ENCODE measurements at places on chromosomes 13 and 19.
A peak's percentile ranks its signal among the peaks of the same experiment; 100 is the strongest.

- no peak for DNase-seq
Measured at GRCh38 chr19:22610121-22610520, 24.0 kb upstream of the ZNF492 start.

DNA sequence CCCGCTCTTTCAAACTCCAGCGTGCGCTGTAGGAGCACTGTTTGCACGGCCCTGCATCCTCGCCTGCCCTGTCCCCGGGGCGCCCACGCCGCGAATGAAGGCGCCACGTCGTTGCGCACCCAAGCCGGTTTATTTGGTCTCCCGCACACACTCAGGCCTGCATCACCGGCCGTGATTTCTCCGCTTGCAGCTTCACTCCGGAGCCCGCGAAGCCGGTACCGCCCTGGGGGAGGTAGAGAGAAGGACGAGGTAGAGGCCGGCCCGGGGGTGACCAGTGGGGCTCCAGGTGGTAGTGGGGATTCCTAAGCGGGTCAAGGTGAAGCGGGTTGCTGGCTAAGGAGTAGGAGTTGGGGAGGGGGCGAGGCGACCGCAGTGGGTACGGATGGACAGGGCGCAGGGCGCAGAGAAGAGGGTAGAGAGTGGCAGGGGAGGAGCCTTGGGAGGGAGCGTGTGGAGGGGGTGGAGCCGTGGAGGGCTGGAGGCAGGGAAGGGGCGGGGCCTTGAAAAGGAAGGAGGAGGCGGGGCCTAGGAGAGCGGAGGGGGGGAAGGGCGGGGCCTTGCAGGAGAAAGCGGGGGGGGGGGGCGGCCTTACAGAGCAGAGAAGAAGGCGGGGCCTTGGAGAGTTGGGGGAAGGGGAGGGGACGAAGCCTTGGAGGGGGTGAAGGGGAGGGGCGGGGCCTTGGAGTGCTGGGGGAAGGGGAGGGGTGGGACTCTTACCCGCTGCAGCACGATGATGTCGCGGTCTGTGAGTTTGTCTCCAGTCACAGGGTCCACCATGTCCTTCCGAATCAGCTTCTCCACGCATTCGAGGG, 24.6 kb downstream of the NOSIP start:
- DNase-seq: no peak

- no peak for DNase-seq
Measured at GRCh38 chr13:27411341-27411740, 13.1 kb upstream of the GTF3A start.

DNA sequence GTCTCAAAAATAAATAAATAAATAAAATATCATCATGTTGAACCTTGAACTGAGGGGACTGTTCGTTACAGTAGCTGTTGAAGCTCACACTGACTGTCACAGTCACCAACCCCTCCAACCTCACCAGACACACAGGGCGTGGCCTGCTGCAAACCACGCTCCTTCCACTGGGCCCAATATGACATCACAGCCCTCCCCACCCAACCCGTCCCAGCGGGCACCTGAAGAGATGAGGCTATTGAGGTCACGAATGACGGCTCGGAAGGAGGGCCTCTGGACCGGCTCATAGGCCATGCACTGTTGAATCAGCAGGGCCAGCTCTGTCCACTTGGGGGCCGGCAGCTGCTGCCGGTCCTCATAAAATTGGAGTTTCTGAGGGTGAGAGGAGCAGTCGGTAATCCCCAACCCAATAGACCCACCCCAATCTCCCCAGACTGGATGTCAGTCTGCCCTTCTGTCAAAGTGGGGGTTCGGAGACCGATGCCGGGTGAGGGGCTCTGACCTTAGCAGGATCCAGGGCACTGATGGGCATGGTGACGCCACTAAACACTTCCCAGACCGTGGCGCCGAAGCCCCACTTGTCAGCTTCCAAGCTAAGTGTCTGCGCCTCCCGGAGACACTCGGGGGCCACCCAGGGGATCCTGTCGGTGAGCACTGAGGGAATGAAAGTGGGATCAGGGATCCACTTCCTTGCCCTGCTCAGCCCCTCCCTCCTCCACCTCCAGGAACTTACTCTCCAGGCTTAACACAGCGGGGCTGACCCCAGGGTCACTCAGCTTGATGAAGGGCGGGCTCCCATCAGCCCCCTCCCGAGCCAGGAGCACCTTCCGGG, 13.2 kb downstream of the JAK3 start:
- DNase-seq: no peak

- peak; percentile 35 for DNase-seq
Measured at GRCh38 chr19:19120308-19121231, 17.7 kb downstream of the TMEM161A start.
